ENCODE measurements at places on chromosomes 12 and 14.

- DNase-seq, result no peak
Measured at GRCh38 chr12:25792031-25792430, 166.5 kb upstream of the RASSF8 start.

DNA sequence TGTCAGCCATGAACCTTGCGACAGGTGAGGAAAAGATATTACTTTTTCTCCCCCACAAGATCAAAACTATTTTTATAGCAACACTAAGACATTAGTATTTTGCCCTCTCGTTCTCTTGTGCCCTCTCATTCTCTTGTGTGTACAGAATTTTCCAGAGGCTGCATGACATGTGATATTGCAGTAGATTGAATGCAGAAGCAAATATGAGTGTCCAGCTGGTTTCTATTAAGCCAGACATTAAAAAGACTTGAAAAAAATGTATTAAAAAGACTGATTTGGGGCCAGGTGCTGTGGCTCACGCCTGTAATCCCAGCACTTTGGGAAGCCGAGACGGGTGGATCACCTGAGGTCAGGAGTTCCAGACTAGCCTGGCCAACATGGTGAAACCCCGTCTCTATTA is 63.7 kb upstream of the ZFP36L1 start:
- no peak for DNase-seq

DNA sequence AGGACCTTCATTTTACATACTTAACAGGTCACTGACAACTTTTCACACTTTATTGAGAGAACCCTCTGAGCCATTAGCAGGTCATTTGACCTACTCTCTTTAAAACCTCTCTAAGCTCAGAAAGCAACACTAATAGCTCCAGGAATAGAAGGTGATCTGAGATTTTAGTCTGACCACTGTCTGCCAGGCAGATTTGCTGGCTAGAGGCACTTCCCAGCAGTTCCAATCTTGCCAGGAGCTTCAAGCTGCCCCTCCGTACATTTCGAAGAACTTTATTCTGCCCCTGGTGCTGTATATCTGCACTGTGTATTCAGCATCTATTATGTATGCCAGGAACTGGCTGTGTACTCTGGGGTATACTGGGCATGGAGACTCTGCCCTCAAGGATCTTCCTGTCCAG is 56.3 kb downstream of the GPHB5 start:
- DNase-seq, result no peak

DNA sequence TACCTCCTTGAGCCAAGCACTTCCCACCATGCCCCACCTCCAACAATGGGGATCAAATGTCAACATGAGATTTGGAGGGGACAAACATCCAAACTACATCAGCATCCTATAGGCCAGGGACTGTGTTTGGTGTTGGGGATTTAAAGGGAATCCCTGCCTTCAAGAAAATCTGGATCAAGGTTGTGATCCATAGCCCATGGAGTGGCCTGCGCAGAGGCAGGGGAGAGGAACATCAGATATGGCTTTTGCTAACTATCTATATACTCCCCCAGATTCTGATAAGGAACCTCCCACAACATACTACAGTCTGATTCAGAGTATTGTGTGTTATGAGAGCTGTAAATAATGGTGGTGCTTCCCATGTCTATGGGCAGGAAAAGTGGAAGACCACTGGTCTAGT is 5.1 kb downstream of the KIF5A start:
- no peak for DNase-seq

GRCh38 chr14:22541721-22542120 is 47.3 kb downstream of the DAD1 start:
- no peak for DNase-seq

GRCh38 chr12:56699020-56699661 is 11.1 kb upstream of the PTGES3 start:
- no peak for DNase-seq

DNA sequence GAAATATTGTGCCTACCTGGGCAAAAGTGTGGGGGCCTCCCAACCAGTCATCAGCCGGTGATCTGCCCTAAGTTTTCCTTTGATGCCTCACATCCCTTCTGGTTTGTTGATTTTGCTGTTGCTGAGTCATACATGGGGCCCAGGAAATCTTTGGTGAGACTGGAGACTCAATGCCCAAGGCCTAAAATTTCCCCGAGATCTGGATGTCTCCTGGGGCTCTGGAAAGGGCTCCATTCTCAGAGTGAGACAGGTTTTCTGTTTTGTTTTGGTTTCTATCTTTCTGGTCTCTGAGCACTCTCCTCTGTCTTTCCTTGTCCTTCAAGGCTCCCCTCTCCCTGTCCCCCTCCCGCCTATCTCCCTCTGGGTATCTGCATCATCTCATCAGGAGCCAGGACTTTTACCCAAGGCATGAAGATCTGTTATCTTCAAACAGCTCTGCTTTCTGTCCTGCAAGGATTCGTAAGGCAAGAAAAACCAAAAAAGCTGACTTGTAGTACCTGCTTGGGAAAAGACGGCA is 152.8 kb upstream of the MAX start:
- DNase-seq, result no peak

DNA sequence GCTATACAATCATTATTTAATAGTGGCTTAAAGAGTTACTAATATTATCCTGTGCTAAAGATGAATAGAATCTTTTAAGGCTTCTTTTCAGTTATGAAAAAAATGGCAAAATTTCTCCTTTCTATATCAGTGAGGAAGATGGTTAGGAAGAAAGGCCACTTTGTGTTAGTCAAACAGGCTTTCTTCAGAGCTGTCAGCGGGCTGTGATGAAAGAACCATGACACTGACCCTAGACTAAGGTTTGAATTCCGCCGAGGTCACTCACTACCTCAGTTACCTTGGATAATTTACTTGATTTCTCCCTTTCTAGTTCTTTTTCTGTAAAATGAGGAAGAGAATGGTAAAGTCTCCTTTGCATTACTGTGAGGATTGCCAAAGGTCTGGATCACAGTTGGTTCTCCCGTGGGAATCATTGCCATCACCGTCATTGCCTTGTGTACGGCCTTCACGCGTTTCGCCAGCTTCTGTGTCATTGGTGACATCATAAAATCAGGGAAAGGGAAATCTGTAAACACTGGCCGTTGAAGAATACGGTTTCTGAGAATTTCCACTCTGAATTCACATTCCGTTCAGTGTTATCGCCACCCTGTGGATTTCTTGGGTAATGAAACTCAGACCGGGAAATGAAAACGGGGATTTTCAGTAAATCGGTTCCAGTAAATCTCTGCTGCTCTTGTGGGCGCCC is 26.7 kb upstream of the YBX3 start:
- peak; percentile 68 for DNase-seq

GRCh38 chr12:127717278-127717677 is 549.7 kb upstream of the TMEM132C start:
- no peak for DNase-seq

DNA sequence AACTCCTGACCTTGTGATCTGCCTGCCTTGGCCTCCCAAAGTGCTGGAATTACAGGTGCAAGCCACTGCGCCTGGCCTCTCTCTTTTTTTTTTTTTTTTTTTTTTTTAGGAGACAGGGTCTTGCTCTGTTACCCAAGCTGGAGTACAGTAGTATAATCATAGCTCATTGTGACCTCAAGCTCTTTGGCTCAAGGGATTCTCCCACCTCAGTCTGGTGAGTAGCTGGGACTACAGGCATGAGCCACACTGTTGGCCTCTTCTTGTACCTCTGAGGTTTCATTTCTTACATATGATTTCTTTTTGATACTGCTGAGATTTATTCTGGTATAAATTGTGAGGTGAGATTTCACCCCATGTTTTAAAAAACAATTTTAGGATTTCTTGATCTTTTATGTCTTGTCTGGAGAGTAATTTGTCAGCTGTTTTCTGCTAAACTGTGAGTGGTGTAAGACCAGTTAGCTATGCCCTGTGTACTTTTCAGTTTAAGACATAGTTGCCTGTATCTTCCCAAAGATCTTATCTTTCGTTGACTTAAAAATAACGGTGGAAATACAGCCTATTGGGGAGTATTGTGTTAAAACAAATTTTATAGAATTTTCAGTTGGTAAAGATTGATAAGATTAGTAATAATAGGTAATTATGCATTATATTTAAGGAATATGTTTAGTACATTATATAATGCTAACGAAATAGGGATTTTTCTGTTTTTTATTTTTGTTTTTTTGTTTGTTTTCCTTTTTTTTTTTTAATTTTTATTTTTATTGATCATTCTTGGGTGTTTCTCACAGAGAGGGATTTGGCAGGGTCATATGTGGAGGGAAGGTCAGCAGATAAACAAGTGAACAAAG is 31.7 kb downstream of the WDR20 start:
- DNase-seq, result no peak

- DNase-seq, result no peak
Measured at GRCh38 chr14:69008421-69008884, 29.4 kb upstream of the ACTN1 start.

DNA sequence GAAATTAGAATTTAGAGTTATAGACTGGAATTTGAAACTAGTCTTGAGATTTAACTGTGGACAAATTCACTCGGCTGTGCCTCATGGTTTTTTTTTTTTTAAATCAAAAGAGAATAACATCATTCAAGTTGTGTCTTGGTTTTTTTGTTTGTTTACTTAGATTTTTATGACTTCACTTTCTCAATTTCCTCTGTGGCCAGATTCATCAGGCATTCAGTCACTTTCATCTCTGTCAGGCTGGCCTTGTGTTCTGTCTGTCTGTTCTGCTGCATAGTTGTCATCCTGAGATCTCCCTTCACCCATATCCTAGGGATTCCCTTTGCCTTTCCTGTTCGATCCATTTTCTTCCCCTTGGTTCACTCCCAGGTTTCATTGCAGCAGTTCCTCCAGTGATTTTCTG is 10.0 kb downstream of the MARK3 start:
- no peak for DNase-seq

DNA sequence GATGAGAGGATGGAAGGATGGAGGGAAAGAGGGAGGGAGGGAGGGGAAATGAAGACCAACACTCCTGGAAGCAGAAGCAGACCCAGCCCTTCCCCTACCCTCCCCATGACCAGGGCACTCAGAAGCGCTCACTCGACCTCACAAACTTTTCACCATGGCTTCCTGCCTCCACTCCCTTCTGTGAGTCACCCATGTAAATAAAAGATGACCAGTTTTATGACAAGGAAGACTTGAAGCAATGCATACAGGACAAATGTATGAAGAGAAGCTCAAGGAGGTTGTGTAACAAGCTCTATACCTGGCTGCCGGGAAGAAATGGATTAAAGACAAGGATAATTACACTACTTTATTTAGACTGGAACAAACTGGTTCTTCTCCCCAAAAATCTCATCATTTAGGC is 63.8 kb downstream of the CDC42BPB start:
- DNase-seq, result no peak

DNA sequence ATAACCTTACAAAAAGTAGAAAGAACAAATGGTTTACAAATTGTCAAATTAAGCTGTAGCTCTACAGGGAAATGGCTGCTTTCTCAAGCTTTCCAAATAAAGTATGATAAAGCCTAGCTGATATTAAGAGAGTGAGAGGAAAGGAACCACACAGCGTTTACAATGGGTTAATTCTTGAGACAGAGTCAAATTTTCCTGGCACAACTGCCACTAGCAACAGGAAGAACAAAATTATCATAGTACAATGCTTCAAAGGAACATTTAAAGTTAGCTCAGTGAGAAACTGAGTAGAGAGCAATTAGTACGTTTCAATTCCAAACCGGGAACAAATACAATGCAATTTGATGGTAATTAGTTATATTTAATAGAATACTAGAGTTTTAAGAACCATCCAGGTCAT is 116.0 kb downstream of the PPP1R12A start:
- no peak for DNase-seq

GRCh38 chr14:51939755-51940301 is 49.5 kb upstream of the RTRAF start:
- peak; percentile 37 for DNase-seq

- no peak for DNase-seq
Measured at GRCh38 chr14:63186453-63186852, 17.8 kb upstream of the RHOJ start.

GRCh38 chr12:117805865-117806264 is 162.9 kb downstream of the KSR2 start:
- DNase-seq, result no peak

DNA sequence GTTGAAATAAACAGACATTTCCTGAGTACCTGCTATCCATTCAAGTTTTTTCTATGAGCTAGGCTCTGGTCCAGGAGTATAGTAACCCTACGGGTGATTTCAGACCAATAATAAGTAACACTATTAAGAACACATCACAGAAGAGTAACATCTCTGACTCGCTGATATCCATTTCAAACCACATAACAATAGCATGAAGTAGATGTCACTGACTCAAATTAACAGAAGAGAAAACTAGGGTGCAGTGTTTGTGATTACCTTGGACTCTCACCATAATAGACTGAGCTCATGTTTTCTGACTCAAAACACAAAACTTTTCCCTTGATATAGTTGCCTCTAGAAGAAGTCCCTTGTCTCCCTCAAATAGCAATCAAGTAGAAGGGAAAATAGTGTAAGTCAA is 423.0 kb downstream of the DIO2 start:
- DNase-seq, result no peak

DNA sequence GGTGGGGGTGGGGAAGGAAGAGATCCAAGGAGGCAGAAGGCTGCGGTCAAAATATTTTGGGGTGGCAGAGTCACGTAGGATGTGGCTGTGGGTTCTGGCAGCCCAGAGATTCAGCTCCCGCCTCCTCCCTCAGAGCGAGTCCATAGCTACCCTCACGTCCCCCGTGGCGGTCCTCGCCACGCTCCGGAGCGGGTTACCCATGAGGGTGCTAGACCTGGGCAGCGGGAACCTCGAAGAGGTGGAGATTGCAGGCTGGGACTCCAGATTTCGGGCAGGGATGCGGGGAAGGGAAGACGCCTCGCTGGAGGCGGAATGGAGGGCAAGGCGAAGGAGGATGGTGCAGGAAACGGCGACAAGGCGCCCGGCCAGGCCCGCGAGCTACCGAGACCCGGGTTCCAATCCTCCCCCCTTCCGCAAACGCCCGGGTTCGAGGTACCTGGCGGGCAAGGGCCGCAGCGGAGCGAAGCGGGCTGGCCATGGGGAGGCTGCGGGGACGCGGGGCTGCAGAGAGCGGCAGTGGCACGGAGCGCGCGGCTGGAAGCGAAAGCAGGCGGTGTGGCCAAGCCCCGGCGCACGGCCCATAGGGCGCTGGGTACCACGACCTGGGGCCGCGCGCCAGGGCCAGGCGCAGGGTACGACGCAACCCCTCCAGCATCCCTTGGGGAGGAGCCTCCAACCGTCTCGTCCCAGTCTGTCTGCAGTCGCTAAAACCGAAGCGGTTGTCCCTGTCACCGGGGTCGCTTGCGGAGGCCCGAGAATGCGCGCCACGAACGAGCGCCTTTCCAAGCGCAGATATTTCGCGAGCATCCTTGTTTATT is 46.2 kb downstream of the BCAT1 start:
- no peak for DNase-seq

- peak; percentile 44 for DNase-seq
Measured at GRCh38 chr12:92927055-92927435, 2.0 kb downstream of the EEA1 start.

DNA sequence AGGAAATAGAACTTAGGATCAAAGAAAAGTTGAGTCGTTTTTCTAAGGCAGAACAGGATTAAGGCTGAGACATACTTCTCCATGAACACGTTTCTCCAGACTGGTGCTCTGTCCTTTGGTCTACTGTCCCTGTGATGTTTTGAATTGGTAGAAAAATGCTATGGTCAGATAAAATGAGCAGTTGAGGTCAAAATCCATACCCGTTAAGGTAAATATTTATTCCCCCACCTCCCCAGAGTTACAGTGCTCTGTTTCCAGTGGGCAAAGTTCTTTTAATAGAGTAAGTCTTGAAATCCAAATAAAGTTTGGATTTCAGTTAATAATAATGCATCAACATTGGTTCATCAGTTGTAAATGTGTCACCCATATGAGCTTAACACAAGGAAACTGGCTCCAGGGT is 74.5 kb downstream of the PTHLH start:
- DNase-seq, result no peak
